ENCODE measurements at places on chromosomes 1 and 21.

DNA sequence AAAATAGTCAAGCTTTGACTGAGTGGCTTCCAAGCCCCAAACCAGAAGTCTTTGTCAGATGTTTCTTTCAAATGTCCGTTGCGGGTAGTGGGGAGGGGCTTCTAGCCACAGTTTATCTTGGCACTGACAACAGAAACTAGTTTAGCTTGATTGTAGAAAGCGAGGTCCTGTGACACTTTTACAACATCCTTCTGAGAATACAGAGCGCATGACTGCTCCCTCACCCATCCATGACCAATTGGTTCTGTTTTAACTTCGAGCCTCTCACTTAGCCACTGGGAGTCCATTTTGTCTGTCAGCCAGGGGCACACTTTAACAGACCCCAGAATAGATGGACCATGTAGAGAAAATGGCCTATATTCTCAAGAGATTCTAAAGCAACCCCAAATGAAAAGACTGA, 199.2 kb upstream of the ST6GALNAC5 start:
- DNase-seq: no peak

- peak; percentile 1 for DNase-seq
Measured at GRCh38 chr1:214808845-214809460, 206.0 kb downstream of the CENPF start.

GRCh38 chr1:51699391-51699790, 82.5 kb downstream of the OSBPL9 start:
- DNase-seq: no peak

- no peak for DNase-seq
Measured at GRCh38 chr1:198123133-198123532, 33.7 kb upstream of the NEK7 start.

- DNase-seq: no peak
Measured at GRCh38 chr1:21012937-21013336, 163.8 kb downstream of the EIF4G3 start.

GRCh38 chr1:175842550-175842949, 99.2 kb upstream of the TNR start:
- no peak for DNase-seq

- no peak for DNase-seq
Measured at GRCh38 chr1:192581131-192581927, 5.8 kb downstream of the RGS1 start.

GRCh38 chr1:84756455-84757082, 66.3 kb upstream of the SSX2IP start:
- no peak for DNase-seq

All from NCI-H748 treated with DMSO at 0.1 percent for 48 hours (cell line).